ENCODE measurements at places on chromosomes 12 and 14.

DNA sequence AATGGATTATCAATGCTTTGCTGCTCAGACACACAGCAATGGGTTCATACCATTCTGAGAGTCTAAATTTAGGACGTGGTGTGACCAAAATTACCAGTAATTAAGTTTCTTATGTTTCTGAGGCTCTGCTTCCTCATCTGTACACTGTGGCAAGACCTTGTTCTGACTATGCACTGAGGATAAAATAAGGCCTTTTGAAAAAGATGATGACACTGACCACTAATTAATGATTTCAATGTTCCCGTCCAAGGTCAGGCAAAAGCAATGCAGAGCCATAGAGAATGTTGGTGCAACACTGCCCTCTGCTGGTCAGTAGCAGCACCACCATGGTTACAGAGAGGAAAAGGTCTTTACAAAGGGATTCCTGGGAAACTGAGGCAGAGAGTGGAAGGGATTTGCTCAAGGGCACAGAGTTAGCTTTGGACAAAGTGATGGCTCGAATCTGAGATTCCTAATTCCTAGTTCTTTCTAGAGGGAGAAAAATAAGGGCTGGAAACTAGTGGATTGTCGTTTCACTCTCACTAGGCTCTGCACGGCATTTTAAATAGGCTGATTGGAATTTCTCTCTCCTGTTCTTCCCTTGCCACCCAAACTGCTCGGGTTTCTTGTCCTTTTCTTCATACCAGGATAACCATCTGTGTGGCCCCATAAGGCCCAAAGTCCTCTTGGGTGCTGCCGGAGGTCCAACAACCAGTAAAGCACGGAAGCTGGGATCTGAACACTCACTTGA, 22.3 kb upstream of the P2RX7 start:
- peak; percentile 45 for DNase-seq

DNA sequence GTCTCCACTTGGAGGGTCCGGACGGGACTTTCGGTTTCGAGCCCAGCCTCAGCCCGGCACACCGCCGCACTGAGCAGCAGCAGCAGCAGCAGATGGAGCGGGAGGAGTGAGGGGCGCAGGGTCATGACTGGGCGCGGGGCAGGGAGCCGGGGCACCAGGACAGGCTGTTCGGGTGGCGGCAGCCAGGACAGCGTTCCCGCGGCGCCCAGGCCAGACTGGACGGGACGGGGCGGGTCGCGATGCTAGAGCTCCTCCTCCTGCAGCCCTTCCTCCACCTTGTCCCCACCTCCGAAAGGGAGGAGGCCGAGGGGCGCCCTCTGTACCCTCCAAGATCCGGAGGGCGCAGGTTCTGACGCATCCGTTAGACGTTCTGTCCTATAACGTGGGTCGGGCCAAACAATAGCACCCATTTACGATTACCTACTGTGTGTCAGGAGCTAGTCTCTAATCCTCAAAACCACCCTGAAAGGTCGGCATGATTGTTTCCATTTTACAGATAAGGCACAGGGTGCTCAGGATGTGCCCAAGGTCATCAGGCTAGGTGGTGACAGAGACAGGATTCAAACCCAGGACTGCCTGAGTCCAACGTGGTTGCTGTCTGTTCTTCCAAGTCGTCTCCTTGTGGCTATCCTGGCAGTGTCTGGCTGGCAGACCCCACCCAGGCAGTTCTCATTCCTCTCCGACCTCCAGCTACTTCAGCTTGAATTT, at the start of gene FKBP11:
Gene FKBP11, minus strand, starts transcription at position 189 of the 708 bp plus-strand sequence. Its CDS starts 64 bp downstream, at position 125.
- peak; percentile 46 for DNase-seq

DNA sequence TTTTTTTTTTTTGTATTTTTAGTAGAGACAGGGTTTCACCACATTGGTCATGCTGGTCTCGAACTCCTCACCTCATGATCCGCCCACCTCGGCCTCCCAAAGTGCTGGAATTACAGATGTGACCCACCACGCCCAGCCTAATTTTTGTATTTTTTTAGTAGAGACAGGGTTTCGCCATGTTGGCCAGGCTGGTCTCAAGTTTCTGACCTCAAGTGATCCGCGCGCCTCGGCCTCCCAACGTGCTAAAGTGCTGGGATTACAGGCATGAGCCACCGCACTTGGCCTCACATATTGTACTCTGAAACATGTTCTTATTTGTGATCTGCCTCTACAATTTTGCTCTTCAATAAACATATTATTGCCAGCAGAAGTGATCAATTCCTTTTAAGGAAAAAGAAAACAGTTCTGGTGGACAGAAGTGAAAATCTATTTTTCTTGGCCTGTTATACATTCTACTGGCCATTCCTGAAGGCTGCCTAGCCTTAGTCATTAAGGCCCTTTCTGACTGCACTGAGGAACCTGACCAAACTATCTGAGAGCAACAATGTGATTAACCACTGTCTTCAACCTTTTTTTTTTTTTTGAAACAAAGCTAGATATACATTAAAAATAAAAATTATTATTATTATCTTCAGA, 36.1 kb downstream of the SNX6 start:
- no peak for DNase-seq

DNA sequence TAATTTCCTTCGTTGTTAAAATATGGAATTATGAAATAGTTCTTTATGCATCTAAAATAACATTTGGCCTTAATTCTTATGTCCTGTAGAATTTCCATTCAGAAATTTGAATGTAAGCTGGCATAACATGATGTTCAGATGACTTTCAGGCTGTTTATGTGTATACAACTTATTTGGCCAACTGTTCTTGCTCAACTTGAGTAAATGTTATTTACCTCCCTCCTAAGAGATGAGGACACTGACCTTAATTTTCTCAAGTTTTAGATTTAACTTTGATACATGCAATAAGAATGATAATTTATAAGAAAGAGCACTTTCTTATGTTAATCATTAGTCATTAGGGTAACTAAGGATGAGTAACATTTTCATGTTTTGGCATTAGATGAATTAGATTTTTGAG, 365.4 kb downstream of the AEBP2 start:
- no peak for DNase-seq
